ENCODE measurements at places on chromosomes 16 and 17. TPM values are rescaled to one million over a fixed set of nuclear protein-coding genes. Genes with fewer than 3 reads are reported as not detected.

DNA sequence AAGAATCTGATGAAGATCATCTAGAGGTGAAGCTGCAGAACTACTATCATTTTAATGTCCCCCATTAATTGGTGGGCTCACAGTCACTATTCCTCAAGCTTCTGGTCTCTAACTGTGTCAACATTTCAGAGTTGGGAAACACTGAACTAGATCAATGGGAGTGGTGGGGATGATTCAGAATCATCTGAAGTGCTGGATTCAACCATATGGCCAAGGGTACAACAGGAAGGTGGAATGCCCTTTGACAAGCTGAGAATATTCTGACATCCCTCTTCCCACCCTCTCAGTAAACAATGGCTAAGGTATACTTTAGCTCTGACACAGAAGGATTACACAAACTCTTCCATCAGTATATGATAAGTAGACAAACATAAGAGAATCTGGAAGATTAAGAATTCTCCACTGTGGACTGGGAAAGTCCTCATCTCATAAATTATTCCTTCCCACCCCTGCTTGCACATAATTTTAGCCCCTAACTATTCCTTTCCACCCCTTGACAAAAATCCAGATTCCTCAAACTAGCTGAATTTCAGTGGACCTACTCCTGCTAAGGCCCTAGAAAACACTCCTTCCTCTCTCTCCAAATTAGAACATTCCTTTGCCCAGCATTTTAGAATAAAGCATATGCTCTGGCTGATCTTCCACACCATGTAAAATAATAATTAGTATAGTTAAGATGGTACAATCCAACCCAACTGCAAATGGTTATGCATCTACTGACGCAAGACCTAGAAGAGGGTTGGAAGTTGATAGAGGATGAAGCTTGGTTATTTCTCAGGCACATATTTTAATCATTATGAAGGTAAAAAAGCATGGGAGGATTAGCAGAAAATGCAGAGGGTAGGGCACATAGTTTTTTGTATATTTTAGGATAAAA is 16.3 kb upstream of the RFFL start:
- no peak for DNase-seq

GRCh38 chr16:47777220-47777619 is 316.1 kb downstream of the PHKB start:
- no peak for DNase-seq

AIPL1 gene
- polyA plus RNA-seq = not detected

HOXB13 gene
- not detected for polyA plus RNA-seq

GRCh38 chr16:74654536-74655050 is 12.1 kb downstream of the RFWD3 start:
- DNase-seq = no peak

GRCh38 chr16:80791411-80791810 is 13.0 kb downstream of the CDYL2 start:
- DNase-seq = no peak

DNA sequence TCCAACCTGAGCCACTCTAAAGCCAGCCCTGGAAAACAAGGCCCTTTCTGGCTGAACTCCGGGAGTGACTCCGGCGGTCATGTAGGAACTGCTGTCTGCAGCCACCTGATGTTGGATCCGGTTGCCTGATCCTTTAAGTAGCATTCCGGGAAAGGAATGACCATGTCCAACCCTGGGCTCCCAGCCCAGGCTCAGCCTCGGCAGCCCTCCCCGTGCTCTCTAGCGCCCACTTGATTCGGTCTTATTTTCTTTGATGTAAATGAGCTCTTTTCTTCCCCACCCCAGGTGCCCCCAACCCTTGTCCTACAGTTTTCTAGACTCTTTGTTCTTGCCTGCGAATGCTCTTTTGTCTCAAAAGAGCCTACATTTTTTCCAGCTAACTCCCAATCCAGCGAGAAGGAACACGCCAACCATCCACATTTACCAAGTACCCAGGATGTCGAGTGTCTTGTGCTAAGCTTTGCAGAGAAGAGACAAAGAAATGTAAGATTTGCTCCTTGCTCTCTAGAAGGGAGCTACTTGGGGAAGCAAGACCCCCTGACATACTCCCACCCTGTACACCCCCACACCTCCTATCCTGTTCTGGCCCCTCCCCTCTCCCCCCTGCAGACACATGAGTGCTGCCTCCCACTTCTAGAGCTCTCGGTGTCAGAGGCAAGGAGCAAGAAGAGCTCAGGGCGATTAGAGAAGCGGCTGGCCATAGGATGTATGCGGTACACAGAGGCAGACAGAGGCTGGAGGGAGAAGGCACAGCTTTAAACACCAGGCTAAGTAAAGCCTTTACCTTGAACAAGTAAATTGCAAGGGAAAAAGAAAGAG is 53.8 kb downstream of the COG7 start:
- DNase-seq = no peak

- DNase-seq = no peak
Measured at GRCh38 chr16:67170168-67170948, at the start of gene NOL3. Gene NOL3 (plus strand): TSS chr16:67170538.

GRCh38 chr16:17561056-17561455 is 90.3 kb upstream of the XYLT1 start:
- no peak for DNase-seq

Data from keratinocyte (primary cell).